ENCODE measurements at places on chromosomes 16 and 17. TPM values are rescaled to one million over a fixed set of nuclear protein-coding genes. Genes with fewer than 3 reads are reported as not detected.

GRCh38 chr16:77117707-77118106 is 73.3 kb upstream of the MON1B start:
- no peak for DNase-seq

DNA sequence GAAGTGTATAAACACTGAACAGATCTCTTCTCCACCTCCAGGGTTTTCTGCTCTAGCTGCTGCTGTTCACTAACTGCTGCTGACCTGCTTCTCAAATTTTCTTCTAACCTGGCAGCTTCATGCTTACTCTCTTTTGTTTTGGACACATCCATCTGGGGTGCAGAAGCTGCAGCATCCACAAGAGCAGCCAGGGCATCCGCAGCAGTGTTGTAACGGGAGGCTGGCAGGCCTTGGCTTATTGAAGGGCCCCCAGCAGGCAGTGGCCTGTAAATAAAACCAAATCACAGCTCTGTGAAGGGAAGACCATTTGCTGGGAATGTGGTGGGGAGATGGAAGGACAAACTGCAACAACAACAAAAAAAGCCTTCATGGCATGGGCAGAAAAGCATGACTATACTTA is 62.0 kb downstream of the TTC19 start:
- DNase-seq: no peak

GRCh38 chr17:64315032-64315490 is 52.0 kb upstream of the TEX2 start:
- no peak for DNase-seq

Gene MYO15A
- 5.4 TPM for polyA plus RNA-seq

DNA sequence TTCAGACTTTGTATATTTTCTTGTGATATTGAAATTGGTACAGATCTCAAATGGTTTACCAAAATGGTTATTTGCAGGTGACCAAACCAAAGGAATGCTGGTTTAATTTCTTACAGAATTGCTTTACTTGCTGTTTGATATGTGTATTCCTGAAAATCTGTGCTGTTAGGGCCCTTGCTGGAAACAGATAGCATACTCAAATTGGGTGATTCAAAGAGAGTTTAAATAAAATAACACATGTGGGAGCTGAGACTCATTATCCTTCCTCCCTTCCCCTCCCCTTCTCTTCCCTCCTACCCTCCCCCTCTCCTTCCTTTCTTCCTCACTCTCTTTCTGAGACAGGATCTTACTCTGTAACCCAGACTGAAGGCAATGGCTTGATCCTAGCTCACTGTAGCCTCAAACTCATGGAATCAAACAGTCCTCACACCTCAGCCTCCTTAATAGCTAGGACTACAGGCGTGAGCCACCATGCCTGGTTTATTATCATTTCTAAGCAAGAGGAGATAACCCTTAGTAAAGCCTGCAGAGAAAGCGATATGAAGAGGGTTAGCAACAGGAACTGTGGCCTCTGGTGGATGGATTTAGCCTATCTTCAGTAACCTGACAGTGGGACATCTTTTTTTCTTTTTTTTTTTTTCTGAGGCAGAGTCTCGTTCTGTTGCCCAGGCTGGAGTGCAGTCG is 141.9 kb downstream of the BCAS3 start:
- no peak for DNase-seq

- DNase-seq: no peak
Measured at GRCh38 chr16:71855937-71856662, 10.3 kb downstream of the ATXN1L start.

GRCh38 chr16:4846503-4846900 is 586 bp downstream of the GLYR1 start:
- DNase-seq: peak; percentile 35

DNA sequence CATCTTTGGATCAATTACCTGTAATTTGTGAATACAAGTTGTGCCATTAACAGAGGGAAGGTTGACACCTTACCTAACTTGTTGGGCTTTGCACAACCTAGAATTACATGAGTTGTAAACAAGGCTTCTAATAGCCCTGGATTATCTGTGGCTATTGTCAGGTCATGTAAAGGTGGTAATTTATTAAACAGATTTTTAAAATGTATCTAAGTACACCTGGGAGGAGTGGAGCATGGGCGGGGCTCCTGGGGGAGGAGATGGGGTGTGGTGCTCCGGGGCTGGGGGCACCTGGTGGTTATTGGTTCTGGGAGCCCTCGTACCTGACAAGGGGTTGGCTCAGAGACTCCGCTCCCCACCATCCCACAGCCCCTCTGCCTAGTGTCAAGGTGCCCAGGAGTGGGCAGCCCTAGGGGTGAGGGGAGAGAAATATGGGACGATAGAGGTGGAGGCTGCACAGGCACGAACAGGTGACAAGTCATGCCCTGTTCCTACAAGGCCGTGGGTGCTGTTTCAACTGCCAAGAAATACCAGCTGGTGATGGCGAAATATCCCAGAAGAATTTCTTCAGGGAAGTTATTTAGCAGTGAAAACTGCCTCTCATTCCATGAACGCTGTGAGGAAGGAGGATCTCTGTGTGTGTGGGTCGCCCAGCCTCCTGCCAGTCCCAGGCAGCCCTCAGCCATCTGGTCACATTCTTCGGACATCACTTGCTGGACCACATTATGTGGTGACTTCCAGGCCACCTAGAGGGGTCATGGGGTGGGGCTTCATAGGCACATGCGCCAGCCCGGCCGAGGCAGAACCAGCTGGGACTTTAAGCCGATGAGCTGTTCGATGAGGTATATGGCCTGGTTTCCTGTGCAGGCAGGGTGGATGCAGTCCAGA is 55.5 kb upstream of the IRX3 start:
- DNase-seq: no peak

GRCh38 chr16:83220066-83220465 is 587.7 kb upstream of the HSBP1 start:
- no peak for DNase-seq

- DNase-seq: no peak
Measured at GRCh38 chr16:31094088-31094423, 541 bp downstream of the VKORC1 start.

Gene SULT1A2
- polyA plus RNA-seq: 1.4 TPM

- no peak for DNase-seq
Measured at GRCh38 chr17:18300725-18301480, 13.9 kb downstream of the TOP3A start.

DNA sequence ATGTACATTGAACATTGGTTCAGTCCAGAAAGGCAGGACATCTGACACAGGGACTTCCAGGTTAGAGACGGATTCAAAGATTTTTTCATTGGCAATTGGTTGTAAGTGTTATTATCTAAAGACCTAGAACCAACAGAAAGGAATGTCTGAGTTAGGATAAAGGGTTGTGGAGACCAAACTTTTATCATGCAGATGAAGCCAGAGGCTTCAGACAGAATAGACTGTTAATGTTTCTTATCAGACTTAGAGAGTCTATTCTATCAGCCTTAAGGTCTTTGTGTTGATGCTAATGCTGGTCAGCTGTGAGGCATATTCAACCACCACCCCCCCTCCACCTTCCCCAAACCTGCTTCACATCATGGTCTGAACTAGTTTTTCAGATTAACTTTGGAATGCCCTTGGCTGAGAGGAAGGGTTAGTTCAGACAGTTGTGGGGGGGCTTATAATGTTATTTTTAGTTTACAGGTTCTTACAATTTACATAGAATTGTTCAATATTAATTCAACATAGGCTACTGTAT is 2.1 kb upstream of the ITGB3 start:
- no peak for DNase-seq

Gene MT4
- polyA plus RNA-seq: not detected

- DNase-seq: peak; percentile 82
Measured at GRCh38 chr17:58710948-58711552, 18.6 kb downstream of the RAD51C start.

DNA sequence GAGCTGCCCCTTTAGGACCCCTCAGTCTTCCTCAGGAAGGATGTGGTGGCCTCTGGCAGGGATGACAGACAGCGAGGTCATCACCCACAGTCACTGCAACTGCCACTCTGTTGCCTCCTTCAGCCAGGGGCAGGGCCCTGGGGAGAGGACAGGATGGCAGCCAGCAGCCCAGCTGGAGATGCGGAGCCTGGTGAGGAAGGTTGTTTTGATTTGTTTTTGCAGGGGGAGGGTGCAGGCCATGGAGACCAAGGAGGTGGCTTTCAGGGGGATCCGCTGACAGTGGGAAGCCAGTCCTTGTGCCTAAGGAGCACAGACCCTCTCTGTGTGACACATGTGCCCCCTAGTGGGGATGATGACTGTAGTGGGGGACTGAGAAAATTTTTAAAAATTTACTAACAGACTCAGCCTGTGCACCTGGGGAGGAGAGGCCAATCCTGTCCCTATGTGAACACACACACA is 7.4 kb downstream of the PRCD start:
- no peak for DNase-seq

Gene GPR139
- polyA plus RNA-seq: 3.8 TPM

DNA sequence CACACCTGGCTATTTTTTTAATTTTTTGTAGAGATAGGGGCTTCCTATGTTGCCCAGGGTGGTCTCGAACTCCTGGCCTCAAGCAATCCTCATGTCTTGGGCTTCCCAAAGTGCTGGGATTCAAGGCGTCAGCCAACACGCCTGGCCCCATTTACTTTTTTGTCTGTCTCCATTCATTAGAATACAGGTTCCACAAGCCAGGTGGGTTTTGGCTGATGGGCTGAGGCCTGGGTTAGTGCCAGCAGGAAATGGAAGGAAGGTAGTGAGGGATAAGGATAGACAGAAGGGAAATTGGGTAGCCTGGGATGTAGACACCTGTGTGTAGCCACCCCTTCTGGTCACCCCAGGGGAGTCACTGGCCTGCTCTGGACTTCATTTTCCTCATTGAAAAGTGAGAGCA is 4.4 kb upstream of the IL27 start:
- DNase-seq: no peak

Gene SEZ6
- 91.6 TPM for polyA plus RNA-seq

DNA sequence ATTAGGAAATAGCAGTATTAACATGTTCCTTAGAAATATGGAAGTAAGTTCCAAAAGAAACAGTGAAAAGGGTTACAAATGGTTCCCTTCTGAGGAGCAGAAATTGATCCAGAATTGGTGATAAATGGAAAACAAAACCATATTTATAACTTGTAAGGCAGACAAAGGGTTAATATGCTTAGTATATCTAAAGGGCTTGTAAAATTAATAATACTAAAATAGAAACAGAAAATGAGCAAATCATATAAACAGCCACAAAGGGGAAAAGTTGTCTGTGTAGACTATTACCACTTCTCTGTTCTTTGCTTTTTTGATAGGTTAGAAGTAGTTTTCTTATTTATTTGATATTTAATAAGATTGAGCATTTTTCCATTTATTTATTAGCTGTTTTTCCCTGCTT is 64.4 kb downstream of the NFATC3 start:
- no peak for DNase-seq

Gene CRISPLD2
- polyA plus RNA-seq: 3.8 TPM

DNA sequence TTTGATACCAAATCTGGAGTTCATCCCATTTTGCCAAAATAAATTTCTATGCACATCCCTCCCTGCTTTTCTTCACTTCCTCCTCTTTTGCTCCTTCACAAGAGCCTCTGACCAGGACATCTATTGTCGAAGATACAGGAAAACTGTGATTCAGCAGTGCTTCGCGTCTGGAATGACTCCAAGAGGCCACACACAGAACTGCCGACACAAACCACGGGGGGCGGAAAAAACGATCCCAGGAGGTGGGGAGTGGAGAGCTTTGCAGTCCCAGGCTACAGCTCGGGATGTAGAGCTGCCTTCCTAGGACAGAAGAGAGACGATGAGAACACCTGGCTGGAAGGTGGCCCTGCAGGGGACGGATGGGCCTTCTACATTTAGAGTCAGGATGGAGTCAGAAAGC is 102.8 kb downstream of the XYLT1 start:
- no peak for DNase-seq

DNA sequence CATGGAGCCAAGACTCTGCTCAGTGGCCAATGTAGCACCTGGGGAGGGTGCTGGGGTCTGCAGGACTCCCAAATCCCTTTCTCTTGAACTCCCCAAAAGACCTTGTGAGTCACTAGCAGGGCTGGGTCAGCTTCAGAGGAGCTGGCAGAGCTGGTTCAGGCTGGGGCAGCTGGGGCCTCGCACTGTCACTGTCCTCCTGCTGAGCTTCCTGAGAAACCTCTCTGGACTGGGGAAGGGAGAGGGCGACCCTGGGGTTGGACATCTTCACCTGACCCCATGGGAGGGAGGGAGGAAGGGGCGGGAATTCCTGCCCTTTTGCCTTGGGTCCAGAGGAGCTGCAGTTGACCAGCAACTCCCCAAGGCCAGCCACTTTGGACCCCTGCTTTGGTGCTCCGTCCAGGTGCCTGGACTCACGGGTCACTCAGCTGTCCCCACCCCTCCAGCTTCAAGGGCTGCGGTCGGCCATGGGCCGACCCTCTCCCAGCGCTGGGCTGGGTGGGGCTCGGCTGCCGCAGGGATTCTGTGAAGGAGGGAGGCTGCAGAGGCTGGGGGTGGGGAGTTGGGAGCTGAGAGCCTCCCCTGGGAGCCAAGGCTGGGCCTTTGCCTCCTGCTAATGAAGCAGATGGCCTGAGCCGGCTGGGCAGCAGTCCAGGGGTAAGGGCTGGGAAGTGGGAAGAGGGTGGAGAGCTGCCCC is 9.2 kb downstream of the FMNL1 start:
- no peak for DNase-seq

DNA sequence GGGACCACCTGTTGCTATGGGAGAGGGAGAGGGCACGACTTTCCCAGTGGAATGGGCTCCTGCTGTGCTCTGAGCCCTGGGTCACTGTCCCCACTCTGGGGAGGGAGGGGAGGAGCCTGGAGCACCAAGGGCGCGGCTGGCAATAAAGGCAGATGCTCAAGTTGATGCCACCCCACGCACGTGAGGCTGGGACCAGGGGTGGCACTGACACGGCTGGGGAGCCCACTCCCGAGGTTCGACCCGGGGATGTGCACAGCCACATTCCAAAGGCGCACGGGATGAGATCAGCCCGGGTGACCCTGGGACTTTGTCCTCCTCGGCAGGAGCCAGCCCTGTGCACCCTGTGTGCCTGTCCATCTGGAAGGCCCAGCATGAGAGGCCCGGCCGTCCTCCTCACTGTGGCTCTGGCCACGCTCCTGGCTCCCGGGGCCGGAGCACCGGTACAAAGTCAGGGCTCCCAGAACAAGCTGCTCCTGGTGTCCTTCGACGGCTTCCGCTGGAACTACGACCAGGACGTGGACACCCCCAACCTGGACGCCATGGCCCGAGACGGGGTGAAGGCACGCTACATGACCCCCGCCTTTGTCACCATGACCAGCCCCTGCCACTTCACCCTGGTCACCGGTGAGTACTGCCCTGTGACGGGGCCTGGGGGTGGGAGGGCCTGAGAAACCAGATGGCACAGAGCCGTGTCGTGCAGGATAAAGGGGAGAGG is at the start of gene ENPP7:
Gene ENPP7 (plus strand): TSS at position 175 of the 715 bp plus-strand sequence. CDS start 197 bp downstream, at position 372.
- DNase-seq: no peak

DNA sequence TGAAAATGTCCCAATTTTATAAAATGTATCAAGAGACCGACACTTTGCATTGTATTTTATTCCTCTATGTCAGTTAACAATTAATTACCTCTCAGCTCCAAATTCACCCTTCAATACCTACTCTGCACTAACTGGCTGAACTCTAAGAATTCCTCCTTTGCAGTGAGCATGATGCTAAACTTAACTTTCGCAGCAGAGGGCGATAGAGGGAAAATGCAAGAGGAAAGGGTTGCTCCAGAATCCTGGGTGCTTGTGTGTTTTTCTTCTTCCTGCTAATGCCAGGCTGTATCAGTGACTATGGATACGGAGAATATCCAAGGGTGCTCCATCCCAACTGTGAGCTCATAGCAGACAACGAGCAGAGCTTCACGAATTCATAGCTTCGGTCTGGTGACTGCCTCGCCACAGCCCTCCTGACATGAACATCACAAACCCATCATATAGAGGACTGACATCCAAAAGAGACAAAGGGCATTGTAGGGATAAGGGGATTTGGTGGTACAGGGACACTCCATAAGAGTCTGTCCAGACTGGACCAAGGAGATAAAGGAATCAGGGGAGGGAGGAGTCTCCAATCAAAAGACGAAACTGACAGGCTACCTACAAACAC is 172.9 kb downstream of the STX8 start:
- DNase-seq: peak; percentile 37

GRCh38 chr17:74467221-74467951 is 952 bp downstream of the CD300A start:
- no peak for DNase-seq

Measured in spinal cord (tissue), 10 donors.